ENCODE measurements at places on chromosomes 5 and 9. TPM values are rescaled to one million over a fixed set of nuclear protein-coding genes. Genes with fewer than 3 reads are reported as not detected.
A peak's percentile ranks its signal among the peaks of the same experiment; 100 is the strongest.

DNA sequence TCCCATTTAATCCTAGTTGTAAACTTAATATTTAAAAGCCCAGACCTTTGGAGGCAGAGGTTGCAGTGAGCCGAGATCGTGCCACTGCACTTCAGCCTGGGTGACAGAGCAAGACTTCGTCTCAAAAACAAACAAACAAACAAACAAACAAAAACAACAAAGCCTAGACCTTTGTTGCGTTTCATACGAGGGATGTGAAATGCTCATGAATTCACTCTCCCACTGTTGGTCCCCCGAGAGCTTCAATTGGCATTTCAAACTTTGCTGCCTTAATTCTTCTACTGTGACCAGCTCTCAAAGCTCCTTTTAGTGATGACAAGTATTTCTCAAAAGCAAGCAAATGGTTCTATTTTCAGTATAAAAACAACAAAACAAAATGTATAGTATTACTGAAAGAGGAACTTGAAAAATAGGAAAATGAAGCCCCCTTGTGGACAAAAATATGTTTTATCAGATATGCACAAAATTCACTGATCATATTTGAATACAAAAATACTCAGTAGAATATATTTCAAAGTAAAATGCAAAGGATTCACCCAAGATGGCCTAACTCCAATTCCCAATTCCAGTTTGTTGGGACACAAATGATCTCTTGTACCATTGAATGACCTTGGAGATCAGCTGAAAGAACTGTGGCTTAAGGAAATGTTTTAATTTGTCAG lies 140.4 kb downstream of the ESM1 start:
- H3K27ac ChIP-seq: no peak overlapping the region
- peaks cover 6% of the 10 kb centered on the region for H3K4me1 ChIP-seq
- no peaks in the 10 kb centered on the region for H3K36me3 ChIP-seq
- no peak overlapping the region for H3K4me3 ChIP-seq

IRX1 gene
- polyA plus RNA-seq: not detected

LCN9 gene
- not detected for polyA plus RNA-seq

SLCO6A1 gene
- polyA plus RNA-seq: not detected

PLEKHG4B gene
- not detected for polyA plus RNA-seq

DNA sequence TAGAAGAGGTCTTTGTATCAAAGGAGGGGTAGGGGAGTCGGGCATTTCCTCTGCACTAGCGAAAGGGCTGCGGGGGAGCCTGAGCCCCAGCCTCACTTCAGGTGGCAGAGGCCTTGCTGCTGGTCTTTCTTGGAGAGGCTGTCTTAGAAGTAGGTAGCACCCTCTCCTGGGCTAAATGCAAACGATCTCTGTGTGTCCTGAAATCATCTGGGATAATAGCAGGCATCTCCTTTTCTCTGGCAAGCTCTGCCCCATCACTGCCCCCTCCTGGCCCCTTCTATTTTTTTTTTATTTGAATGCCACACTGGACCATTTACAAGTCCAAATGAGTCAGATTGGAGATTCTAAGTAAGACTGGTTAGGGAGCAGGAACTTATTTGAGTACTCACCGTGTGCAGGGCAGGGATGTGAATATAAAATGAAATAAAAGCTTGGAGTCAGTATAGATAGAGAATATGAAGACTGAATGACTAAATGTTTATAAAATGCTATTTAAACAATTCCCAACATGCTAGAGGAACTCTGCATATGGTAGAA lies 137.1 kb downstream of the FGF1 start:
- DNase-seq: peak; percentile 97
- H3K4me3 ChIP-seq: no peak overlapping the region
- H3K36me3 ChIP-seq: no peaks in the 10 kb centered on the region
- peaks cover 34% of the 10 kb centered on the region for H3K4me1 ChIP-seq

SLC6A3 gene
- polyA plus RNA-seq: not detected

GRCh38 chr5:16666130-16666882 lies 49.5 kb upstream of the RETREG1 start:
- peaks cover 29% of the 10 kb centered on the region for H3K36me3 ChIP-seq
- no peak overlapping the region for H3K27ac ChIP-seq
- H3K27me3 ChIP-seq: no peaks in the 10 kb centered on the region
- H3K4me3 ChIP-seq: no peak overlapping the region
- peaks cover 5% of the 10 kb centered on the region for H3K4me1 ChIP-seq
- DNase-seq: no peak

GRCh38 chr5:177382423-177383029 lies 1.7 kb upstream of the SLC34A1 start:
- H3K36me3 ChIP-seq: no peaks in the 10 kb centered on the region
- no peak overlapping the region for H3K27ac ChIP-seq
- H3K27me3 ChIP-seq: no peaks in the 10 kb centered on the region
- peak; percentile 37 for DNase-seq

All from endothelial cell of umbilical vein (primary cell).